ENCODE measurements at places on chromosomes 6 and 20. TPM values are rescaled to one million over a fixed set of nuclear protein-coding genes. Genes with fewer than 3 reads are reported as not detected.

GRCh38 chr6:144104898-144105487, 9.6 kb upstream of the SF3B5 start:
- H3K27me3 ChIP-seq, result no peaks in the 10 kb centered on the region
- no peak overlapping the region for H3K4me3 ChIP-seq
- no peak for DNase-seq
- H3K27ac ChIP-seq, result no peak overlapping the region
- no peaks in the 10 kb centered on the region for H3K4me1 ChIP-seq

DNA sequence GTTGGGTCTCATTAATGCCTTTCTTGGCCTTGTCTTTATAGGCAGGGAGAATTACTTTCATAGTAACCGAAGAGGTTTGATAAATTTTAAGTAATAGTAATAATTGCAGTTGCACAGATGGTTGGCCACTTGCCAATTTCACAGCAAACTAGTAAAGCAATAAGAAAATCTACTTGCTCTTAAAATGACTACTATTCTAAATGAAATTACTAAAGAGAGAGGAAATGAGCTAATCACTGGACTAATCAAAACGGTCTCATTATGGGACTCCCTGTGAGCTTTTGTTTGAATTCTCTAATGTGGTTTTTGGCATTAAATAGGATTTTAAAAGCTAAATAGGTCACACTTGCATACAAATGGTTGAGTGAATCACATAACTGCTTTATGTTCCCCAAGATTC, 227.4 kb upstream of the PLN start:
- no peak overlapping the region for H3K4me3 ChIP-seq
- peak overlapping the region; percentile 55 for H3K27ac ChIP-seq
- H3K36me3 ChIP-seq, result no peaks in the 10 kb centered on the region
- DNase-seq, result no peak
- H3K4me1 ChIP-seq, result peaks cover 2% of the 10 kb centered on the region

DNA sequence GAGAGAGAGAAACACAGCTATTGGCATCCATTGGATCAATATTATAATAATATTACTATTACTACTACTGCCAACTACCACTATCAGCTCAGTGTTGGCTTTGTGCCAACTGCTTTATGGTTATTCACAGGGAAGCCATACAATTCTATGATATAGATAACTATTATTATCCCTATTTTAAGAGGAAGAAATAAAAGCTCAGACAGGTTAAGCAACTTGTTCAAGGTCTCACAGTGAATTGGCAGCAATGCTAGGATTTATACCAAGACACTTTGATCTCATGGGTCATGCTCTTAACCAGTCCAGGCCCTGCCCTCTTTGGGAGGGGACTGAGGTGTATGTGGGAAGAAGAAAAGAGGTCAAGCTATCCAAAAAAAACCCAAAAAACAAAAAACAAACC, 82.0 kb upstream of the TRAF3IP2 start:
- DNase-seq, result no peak
- H3K4me3 ChIP-seq, result no peak overlapping the region
- H3K27ac ChIP-seq, result no peak overlapping the region
- H3K36me3 ChIP-seq, result no peaks in the 10 kb centered on the region

Gene GLP1R
- total RNA-seq, result not detected

Gene CCM2L
- total RNA-seq, result 7.4 TPM

Measured in aorta (tissue), 5 donors.